ENCODE measurements at places on chromosomes 11 and 22. TPM values are rescaled to one million over a fixed set of nuclear protein-coding genes. Genes with fewer than 3 reads are reported as not detected.

DNA sequence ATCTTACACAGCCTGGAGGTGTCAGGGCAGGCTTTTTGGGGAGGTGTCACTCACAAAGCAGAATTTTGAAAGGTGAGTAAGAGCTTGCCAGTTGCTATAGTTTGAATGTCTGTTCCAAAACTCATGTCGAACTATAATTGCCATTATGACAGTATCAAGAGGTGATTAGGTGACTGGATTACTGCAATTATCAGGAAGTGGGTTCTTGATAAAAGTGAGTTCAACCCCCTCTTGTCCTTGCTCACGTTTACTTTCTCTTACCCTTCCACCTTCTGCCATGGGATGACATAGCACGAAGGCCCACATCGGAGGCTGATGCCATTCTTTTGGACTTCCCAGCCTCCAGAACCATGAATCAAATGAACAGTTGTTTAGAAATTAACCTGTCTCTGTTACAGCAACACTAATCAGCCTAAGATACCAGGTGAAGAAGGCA lies 4.7 kb upstream of the C11orf86 start:
- H3K4me3 ChIP-seq, result no peak overlapping the region
- no peaks in the 10 kb centered on the region for H3K4me1 ChIP-seq
- no peaks in the 10 kb centered on the region for H3K36me3 ChIP-seq

DNA sequence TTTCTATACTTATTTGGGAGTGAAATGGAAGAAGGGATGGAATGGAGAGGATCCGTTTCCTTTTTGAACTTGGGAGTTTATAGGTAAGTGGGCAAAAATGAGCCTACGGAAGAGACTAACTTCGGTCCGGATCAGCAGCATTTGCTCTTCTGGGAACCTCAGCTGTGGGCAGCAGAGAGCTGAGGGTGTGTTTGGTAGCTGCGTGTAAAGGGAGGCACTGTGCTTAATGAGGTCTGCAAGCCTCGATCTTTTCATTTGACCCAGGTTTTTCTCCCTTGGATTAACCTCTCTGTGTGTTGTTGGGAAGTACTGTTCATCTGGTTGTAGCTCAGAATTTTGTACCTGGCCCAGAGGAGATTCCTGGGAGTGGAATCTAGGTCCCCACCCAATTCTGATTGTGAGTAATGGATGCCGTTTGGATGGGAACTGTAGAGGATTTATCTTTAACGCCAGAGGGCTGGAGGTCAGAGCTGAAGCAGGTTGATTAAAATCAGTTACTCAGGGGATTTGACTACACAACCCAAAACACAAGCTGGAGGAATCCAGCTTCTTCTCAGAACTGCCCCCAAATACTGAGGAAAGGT lies 201.6 kb upstream of the SORL1-AS1 start:
- no peak overlapping the region for H3K4me3 ChIP-seq
- H3K27ac ChIP-seq, result no peak overlapping the region
- no peaks in the 10 kb centered on the region for H3K36me3 ChIP-seq
- H3K27me3 ChIP-seq, result no peaks in the 10 kb centered on the region

DNA sequence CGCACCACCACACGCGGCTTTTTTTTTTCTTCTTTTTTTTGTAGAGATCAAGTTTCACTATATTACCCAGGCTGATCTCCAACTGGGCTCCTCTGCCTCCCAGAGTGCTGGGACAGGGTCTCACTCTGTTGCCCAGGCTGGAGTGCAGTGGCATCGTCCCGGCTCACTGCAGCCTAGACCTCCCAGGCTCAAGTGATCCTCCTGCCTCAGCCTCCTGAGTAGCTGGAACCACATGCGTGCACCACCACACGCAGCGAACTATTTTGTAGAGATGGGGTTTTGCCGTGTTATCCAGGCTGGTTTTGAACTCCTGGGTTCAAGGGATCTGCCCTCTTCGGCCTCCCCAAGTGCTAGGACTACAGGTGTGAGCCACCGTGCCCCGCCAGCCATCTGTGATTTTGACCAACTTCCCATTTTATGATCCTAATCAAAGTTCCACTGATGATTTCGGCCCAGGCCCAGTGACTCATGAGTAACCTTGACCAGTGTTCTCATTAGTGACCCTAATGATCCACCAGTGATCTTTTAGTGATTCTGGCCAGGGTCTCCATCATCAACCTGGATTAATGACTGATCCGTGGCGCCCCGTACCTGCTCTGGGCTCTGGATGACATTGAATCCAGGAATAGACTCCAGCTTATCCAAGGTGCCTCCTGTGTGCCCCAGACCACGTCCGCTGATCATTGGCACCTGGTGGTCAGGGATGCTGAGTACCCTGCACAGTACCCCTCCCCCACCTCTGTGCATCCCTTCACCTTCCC lies 1.7 kb downstream of the TYMP start:
- no peak overlapping the region for H3K27ac ChIP-seq
- no peak overlapping the region for H3K4me3 ChIP-seq
- peaks cover 19% of the 10 kb centered on the region for H3K4me1 ChIP-seq
- H3K36me3 ChIP-seq, result no peaks in the 10 kb centered on the region
- no peak for DNase-seq
- peaks cover 9% of the 10 kb centered on the region for H3K27me3 ChIP-seq

GRCh38 chr11:116173506-116173905 lies 599.3 kb downstream of the BUD13 start:
- no peak for DNase-seq
- H3K4me3 ChIP-seq, result no peak overlapping the region
- H3K27me3 ChIP-seq, result no peaks in the 10 kb centered on the region
- H3K36me3 ChIP-seq, result no peaks in the 10 kb centered on the region

DNA sequence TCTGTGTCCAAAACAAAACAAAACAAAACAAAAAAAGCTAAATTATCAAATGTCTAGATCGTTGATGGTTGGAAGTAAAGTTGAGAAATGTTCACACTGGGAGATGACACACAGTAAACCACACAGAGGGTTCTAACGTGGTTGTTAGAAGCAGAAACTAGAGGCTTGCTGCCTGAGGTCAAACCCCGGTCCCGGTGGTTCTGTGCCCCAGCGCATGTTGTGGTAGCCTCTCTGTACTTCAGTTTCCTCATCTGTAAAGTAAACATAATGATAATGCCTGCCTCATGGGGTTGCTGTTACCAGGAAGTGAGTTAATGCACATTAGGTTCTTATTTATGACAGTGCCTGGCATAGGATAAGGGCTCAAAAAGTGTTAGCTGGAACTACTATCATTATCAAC lies 33.4 kb downstream of the PPARA start:
- H3K36me3 ChIP-seq, result no peaks in the 10 kb centered on the region
- H3K27me3 ChIP-seq, result no peaks in the 10 kb centered on the region
- no peak overlapping the region for H3K4me3 ChIP-seq
- DNase-seq, result no peak

GRCh38 chr11:105204636-105205035 lies 65.1 kb upstream of the CARD18 start:
- no peak for DNase-seq
- no peaks in the 10 kb centered on the region for H3K36me3 ChIP-seq
- peaks cover 37% of the 10 kb centered on the region for H3K4me1 ChIP-seq
- no peaks in the 10 kb centered on the region for H3K27me3 ChIP-seq
- no peak overlapping the region for H3K4me3 ChIP-seq

- H3K27ac ChIP-seq, result no peak overlapping the region
- H3K4me1 ChIP-seq, result no peaks in the 10 kb centered on the region
- no peak overlapping the region for H3K4me3 ChIP-seq
- no peak for DNase-seq
Measured at GRCh38 chr11:10506008-10506370, 35.0 kb downstream of the RNF141 start.

DNA sequence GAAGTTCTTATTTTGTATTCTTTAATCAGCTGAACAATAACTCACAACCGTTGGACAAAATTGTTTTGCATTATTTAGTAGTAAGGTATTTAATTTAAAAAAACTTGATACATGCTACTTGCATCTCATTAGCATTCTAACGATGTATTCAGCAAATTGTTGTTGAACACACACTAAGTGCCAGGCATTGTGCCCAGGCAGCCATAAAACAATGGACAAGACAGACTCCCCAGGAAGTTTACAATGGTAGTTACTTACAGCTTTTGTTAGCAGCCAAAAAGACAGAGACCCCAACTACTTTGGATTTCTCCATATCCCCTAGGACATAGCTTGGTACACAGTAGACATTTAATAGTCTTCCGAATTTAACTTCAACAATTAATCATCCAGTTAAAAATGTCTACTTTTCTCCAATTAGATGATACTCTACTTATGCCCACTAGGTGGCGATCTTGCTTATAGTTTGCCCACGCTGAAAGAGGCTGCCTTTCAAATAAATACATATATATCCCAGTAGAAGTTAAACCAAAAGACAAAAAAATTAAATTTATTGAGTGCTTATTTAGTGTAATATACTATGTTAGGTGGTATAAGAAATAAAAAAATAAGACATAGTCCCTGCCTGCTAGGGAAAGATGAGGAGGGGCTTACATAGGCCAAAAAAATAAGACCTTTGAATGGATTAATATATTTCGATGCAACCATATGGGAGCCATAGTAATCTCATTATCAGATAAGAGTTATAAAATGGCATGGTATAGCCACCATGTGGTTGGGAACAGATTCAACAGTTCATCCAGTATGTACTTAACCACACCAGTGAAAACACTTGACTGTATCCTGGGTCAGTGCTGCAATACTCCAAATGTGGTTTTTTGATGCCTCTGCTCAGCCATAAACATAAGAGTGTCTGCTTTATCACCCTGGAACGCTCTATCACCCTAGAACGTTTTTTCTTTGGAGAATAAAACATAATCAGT lies 2.0 kb upstream of the FJX1 start:
- H3K27ac ChIP-seq, result no peak overlapping the region
- no peaks in the 10 kb centered on the region for H3K36me3 ChIP-seq
- no peaks in the 10 kb centered on the region for H3K4me1 ChIP-seq

The PIK3IP1 gene
- total RNA-seq, result 24.5 TPM

The OR56A4 gene
- total RNA-seq, result 0.06 TPM

The PATE4 gene
- not detected for total RNA-seq

The SYCE3 gene
- total RNA-seq, result not detected

All from pancreas (tissue), 10 donors.